ENCODE measurements at places on chromosomes 7 and 10.

DNA sequence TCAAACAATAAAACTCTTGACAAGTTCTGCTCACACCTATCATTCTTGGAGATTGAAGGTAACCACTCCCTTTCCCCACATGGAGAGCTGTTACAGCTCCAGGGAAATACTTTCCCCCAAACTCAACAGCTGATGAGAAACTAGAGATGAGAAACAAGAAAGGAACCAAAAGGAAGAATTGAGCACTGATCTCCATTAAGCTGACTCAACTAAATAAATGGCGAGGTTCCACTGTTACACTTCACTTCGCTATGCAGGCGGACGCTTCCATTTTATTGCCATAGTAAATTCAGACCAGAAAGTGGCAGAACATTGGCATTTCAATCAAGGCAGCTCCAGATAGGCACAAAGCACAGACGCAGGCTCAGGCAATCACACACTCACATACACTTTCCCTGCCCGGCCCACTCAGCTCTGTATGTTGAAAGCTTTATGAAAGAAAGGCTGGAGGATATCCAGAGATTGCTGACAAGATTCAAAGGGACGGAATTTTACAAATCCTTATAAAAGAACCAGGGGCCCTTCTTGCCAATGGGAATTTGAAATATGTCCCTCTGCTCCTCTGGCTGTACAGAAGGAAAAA, 11.5 kb upstream of the YAE1 start:
- DNase-seq: no peak

DNA sequence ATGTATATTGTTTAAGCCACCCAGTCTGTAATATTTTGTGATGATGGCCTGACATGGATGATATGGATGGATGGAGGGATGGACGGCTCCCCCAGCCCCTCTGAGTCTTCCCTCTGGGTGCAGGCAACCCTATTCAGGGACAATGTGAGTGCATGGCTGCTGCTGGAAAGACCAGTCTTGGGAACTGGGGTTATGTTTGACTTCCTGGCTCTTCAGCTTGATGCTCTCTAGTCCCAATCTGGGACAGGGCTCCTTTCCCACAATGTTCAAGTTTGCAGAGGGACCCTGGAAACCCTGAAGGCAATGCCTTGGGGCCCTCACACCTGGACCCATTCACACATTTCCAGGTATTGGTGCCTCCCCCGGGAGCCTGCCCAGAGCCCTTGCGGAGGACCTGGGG, 52.3 kb upstream of the RET start:
- DNase-seq: no peak

- no peak for DNase-seq
Observed at GRCh38 chr7:143519411-143520131, 41.9 kb downstream of the TAS2R41 start.

DNA sequence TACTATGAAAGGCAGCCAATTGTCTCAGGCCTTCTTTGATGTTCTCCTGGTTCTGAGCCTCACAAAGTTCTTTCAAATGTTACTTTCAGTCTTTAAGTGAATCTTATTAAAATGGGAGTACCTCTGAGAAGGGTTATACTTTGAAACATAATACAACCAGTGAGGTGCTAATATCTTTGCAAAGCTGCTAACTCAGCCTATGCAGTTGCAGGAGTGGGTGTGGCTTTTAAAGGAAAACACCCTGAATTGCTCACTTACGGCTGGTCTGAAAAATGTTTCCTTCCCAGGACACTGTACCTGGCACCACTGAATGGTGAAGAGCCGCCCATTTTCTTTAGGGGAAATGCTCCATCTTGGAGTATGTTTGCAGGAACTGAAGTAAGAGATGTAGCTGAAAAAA, 130.9 kb downstream of the CHN2 start:
- no peak for DNase-seq

GRCh38 chr10:102133373-102134195, 744 bp downstream of the PPRC1 start:
- peak; percentile 8 for DNase-seq
